T-helper 2 cell treated with Interferon-gamma antibody and Interleukin-4, amounts not matched to agents 5 μg/mL and 100 μg/mL, for 36 hours (primary cell): ENCODE measurements at places on chromosomes 11 and 22.

- DNase-seq, result no peak
Observed at GRCh38 chr11:73854680-73855079, 22.0 kb downstream of the COA4 start.

- DNase-seq, result no peak
Observed at GRCh38 chr11:61697078-61697502, 16.9 kb downstream of the DAGLA start.

GRCh38 chr11:69121621-69122325, 34.0 kb upstream of the SMIM38 start:
- DNase-seq, result no peak

GRCh38 chr22:40610329-40610850, 26.1 kb downstream of the MRTFA start:
- no peak for DNase-seq

DNA sequence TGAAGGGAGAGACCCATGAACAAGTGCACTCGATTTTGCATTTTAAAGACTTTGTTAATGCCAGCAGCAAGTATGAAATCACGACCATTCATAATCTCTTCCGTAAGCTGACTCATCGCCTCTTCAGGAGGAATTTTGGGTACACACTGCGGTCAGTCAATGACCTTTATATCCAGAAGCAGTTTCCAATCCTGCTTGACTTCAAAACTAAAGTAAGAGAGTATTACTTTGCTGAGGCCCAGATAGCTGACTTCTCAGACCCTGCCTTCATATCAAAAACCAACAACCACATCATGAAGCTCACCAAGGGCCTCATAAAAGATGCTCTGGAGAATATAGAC, 5.9 kb downstream of the SERPIND1 start:
- no peak for DNase-seq

DNA sequence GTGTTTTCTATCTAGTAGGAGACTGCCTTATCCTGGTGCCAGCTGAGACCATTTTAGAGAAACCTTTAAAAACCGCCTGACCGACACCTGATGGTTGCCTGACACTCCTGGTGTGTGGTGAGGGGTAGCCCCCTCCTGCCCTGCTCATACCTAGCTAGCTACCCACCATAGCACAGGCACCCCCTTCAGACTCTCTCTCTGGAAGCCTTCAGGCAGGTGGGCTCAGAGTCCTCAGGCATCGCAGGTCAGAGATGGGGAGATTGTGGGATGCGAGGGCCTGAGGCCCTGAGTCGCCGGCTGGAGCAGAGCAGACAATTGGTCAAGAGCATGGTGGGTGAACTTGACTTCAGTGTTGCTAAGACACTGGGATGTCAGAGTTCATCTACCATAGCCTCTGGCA, 424.6 kb downstream of the BRD1 start:
- DNase-seq, result no peak

DNA sequence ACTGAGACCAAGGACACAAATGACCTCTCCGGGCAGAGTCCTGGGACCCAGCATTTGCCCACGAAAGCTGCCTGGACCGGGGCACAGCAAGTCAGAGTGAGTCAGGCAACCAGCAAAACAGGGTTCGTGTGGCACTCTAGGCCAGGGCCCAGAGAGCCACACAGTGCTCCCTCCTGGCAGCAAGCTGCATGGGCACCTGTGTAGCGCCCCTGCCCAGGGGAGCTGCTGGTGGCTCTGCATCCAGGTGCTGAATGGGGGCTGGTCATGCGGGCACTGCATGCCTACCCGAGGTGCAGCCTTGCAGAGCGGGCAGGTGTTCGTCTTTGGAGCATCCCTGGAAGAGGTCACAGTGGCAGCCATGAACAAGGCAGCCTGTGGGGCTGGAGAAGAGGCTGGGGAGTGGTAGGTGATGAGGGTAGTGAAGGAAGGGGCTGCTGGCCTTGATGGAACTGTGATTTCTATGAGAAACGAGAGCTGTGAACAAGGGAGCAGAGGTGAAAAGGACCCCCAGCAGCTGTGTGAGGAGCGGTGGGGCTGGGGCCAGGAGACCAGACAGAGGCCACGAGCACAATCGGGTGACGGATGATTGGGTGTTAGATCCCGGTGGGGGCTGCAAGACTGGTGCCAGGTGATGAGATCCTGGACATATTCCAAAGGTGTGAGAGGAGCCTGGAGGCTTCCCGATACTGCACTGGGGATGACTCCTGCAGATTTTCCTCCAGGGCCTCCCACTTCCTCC, 63.3 kb downstream of the DGCR2 start:
- DNase-seq, result no peak

- no peak for DNase-seq
Observed at GRCh38 chr11:43537833-43538615, 142.5 kb upstream of the HSD17B12 start.

- peak; percentile 17 for DNase-seq
Observed at GRCh38 chr22:24938741-24939341, 7.7 kb downstream of the LHFPL7 start.

GRCh38 chr11:76615950-76616349, 54.6 kb downstream of the LRRC32 start:
- DNase-seq, result no peak

GRCh38 chr11:102633385-102634026, 8.4 kb upstream of the MMP20 start:
- no peak for DNase-seq

- DNase-seq, result no peak
Observed at GRCh38 chr11:104856607-104857006, 41.7 kb downstream of the CASP12 start.

GRCh38 chr22:50260434-50260800, 1.1 kb downstream of the MAPK12 start:
- no peak for DNase-seq

DNA sequence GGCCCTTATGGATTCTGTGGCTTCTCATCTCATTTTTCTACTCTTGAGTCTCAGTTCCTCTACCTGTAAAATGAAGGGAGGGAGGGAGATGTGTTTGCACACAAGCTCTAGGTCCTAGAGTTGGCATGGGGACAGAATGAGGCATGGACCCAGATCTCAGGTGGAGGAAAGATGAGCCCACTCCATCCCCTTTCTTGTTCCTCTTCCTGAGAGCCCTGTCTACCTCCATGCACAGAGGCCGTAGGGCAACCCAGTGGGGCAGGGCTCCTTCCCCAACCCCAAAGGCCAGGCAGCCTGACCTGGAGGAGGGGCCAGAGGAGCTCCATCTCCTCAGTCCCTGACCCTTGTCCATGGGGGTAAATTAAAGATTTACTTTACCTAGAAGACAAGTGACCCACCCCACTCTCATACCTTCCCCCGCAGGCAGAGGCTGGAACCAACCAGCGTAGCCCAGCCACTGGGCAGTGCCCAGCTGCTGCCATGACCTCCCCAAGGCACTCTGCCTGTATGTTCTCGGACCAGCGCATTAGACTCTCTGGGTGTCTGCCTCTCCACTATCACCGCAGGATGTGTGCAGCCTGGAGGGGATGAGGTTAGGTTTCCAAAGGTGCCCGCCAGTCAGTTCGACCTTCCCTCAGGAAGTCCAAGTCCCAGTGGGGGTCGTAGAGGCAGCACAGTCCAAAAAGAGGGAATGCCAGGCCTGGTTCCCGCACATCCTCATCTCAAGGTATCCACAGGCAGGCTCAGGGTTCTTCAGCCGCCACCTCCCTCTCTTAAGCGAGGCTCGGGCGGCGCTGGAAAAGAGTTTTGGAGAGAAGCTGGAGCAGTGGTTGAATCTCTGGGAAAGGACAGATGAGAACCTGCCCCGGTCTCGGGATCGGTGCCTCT, 3.0 kb downstream of the SMTN start:
- no peak for DNase-seq

DNA sequence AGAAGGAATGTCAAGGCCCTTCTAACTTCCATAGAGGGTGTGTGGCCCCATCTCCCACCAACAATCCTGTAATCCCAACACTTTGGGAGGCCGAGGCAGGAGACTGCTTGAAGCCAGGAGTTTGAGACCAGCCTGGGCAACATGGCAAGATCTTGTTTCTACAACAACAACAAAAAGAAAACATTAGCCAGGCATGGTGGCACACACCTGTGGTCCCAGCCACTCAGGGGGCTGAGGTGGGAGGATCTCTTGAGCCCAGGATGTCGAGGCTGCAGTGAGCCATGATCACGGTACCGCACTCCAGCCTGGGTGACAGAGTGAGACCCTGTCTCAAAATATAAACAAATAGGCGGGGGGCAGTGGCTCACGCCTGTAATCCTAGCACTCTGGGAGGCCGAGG, 16.9 kb downstream of the TSPAN32 start:
- DNase-seq, result no peak

GRCh38 chr11:65254724-65255123, 7.0 kb upstream of the POLA2 start:
- DNase-seq, result no peak

GRCh38 chr11:35511666-35512065, 13.8 kb downstream of the PAMR1 start:
- no peak for DNase-seq

GRCh38 chr11:105004021-105004420, 18.9 kb downstream of the CASP5 start:
- no peak for DNase-seq

GRCh38 chr11:126061707-126062678, 673 bp downstream of the CDON start:
- peak; percentile 10 for DNase-seq

- no peak for DNase-seq
Observed at GRCh38 chr11:61002598-61002997, 31.1 kb downstream of the CD6 start.

- DNase-seq, result no peak
Observed at GRCh38 chr11:9823887-9824385, 160.1 kb downstream of the SWAP70 start.

DNA sequence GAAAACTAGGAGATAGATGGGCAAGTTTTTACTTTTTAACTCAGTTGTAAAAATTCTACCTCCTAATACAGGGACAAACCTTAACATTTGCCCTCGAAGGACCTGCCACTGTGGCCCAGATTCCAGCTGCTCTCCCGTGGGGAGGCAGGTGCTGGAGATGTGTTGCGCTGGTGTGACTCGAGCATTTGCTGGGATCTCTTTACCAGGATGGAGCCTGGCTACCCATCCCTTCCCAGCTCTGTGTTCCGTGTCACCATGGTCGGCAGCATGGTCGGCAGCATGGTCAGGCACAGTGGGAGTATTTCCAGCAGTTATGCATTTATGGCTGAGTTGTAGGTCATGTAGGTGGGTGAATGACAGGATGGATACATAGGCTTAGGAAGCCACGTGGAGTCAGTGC, 41.1 kb downstream of the OTOG start:
- DNase-seq, result no peak

DNA sequence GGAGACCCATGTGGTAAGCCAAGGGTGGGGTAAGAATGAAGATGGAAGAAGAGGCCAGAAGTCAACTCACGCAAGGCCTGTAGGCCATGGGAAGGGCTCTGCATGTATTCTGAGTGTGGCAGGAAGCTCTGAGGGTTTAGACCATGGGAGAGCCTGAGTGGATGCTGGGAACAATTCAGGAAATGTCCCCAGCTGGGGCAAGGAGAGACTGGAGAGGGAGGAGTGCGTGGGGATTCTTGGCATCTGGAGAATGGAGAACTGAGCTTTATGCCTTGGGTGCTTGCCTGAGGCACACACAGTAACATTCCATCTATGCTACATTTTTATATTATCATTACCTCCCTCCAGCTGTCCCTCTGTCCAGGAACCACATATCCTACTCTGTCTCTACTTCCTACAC, 50.4 kb upstream of the CD82 start:
- no peak for DNase-seq

DNA sequence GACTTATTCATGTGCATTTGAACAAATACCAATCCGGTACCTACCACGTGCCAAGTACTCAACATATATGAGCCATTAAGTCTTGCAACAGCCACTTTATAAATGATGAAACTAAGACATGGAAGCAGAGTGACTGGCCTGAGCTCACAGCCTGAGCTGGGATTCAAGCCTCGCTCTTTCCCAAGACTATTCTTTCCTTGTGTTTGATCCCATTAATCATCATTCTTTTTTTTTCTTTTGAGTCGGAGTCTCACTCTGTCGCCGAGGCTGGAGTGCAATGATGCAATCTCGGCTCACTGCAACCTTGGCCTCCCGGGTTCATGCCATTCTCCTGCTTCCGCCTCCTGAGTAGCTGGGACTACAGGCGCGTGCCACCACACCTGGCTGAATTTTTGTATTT, 119.3 kb downstream of the ABTB2 start:
- DNase-seq, result no peak

- DNase-seq, result peak; percentile 56
Observed at GRCh38 chr22:43152357-43153071, 1.2 kb downstream of the TSPO start.

- DNase-seq, result no peak
Observed at GRCh38 chr22:22943521-22944267, 56.1 kb downstream of the IGLL5 start.

- no peak for DNase-seq
Observed at GRCh38 chr11:79221444-79222130, 219.2 kb downstream of the TENM4 start.

- DNase-seq, result no peak
Observed at GRCh38 chr11:121711939-121712338, 259.2 kb upstream of the SORL1-AS1 start.

- no peak for DNase-seq
Observed at GRCh38 chr11:69654001-69654659, 13.2 kb downstream of the CCND1 start.

GRCh38 chr22:37275134-37275533, 7.2 kb upstream of the CYTH4 start:
- no peak for DNase-seq

DNA sequence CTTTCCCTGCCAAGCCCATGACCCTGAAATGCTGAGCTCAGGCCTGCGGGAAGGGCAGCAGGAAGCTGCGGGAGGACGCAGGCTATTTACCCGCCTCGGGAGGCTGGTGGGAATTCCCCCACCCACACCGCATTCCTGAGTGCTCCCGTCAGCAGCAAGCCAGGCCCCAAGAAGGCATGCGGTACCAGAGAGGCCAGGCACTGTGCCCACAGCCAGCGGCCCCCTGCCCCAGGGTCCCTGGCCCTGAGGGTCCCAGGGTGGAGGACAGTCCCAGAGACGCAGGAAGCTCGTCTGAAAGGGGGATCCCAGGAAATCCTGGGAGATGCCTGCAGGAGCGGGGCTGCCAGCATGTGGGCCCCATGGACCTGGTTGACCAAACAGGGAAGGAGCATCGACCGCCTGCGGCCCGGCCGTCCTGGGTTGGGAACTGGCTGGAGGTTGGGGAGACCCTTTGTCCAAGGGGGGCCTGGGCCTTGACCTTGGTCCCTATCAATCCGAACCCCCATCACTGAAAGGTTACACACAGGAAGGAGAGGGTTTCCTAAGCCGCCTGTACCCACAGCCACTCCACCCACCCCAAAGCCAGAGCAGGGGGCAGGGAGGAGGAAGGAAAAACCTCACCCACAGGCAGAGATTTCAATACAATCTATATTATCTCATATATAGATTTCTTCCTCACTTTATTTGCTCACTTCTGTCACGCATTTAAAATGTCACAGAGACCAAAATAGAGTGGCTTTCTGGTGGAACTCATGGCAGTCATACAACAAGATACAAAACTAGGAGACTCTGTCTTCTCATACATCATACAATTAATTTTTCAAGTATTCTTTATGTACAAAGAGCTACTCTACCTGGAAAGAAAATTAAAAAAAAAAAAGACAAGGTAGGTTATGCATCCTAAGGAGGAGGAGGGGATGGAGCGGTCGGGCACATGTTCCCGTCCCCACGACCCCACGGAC, 17.1 kb downstream of the MAFF start:
- peak; percentile 24 for DNase-seq
